Right cardiac atrium (tissue), 5 donors: ENCODE measurements at places on chromosomes 2 and 18.

DNA sequence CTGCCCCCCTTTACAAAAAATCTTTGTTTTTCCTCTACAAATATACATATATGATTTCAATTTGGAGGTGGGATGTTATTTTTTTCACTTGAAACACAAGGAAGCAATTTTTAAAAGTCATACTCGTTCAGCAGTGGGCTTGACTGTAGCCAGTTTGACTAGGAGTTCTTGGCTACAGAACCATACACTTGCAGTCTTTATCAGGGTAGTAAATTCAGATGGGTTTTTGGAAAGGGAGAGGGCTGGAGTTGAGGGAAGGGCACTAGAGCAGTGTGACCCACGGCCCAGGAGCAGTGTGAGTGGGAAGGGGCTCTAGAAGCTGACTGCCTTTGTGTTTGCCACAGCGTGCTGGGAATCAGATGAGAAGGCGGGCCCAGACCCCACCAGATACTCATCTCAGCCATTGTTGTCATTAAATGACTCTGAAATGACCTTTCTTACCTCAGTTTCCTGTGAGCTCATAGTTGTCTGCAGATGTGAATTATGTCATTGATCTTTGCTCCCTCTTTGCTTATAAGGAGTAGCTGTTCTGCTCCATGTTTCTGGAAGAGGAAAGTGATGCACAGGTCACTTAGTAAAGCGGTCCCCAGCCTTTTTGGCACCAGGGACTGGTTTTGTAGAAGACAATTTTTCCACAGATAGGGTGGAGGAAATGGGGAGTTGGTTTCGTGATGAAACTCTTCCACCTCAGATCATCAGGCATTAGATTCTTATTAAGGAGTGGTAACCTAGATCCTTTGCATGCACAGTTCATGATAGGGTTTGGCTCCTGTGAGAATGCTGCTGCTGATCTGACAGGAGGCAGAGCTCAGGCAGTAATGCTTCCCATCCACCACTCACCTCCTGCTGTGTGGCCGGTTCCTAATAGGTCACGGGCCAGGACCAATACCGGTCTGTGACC lies 116.8 kb downstream of the SPTBN1 start:
- DNase-seq, result no peak

GRCh38 chr2:216081012-216081411 lies 597 bp downstream of the PECR start:
- DNase-seq, result no peak

- no peak for DNase-seq
Observed at GRCh38 chr2:37552339-37552738, 119.1 kb downstream of the CDC42EP3 start.

- DNase-seq, result no peak
Observed at GRCh38 chr2:111905990-111906735, 7.8 kb downstream of the MERTK start.

GRCh38 chr18:51107598-51108305 lies 77.7 kb downstream of the SMAD4 start:
- no peak for DNase-seq

- DNase-seq, result no peak
Observed at GRCh38 chr2:19140463-19141208, 217.8 kb downstream of the OSR1 start.

GRCh38 chr18:56323673-56324072 lies 314.7 kb downstream of the TXNL1 start:
- DNase-seq, result no peak

DNA sequence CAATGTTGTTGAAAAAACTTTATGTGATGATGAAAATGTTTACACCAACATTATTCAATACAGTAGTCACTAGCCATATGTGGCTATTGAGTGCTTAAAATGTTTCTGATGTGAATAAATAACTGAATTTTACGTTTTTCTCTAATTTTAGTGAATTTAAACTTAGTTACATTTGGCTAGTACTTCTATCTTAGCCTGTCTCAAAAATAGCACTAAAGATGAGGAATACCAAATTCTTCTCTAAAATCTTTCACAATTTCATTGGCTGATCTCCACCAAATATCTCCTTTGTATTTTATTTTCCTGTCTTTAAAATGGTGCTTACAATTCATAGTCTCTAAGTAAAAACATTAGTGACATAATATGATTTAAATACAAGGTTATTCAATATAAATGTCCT lies 83.7 kb upstream of the RND3 start:
- DNase-seq, result no peak

DNA sequence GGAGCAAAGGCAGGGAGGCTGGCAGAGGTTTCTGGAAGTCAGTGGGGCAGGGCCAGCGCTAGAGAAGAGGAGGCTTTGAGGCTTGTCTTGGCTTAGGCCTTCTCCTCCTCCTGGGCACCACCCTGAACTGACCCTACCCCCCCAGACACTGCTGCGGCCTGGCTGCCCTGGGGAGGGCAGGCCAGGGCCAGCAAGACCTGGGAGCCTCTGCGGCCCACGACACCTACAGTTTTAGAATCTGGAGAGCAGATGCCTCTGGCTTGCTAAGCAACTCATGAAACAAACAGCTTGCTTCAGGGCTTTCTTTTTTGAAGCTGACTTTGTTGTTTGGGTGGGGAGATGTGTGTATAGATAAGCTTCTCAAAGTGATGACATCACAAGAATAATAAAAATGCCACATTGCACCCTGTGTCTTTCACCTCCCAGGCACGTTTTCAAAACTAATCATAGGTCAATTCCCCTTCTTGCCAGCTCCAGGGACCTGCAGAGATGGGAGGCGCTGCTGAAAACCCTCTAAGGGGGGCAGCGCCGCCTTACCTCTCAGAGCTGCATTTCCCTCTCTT lies 46.2 kb upstream of the SMAD7 start:
- no peak for DNase-seq

DNA sequence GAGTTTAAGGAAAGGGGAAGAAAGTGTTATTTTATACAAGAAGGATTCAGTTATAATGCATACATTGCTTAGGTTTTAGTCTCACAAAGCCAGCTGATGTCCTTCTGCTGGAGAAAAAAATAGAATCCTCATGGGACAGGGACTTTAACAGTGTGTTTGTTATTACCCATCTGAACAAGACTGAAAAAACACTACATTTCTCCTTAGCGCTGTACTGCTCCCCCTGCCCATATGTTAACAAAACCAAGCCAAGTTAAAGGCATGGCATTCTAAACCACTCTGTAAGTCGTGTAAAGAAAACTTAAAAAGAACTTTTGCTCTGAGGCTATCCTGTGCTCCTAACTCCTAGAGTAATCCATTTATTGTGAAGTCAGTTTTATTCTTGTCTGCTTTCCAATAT lies 102.6 kb upstream of the NYAP2 start:
- DNase-seq, result no peak

DNA sequence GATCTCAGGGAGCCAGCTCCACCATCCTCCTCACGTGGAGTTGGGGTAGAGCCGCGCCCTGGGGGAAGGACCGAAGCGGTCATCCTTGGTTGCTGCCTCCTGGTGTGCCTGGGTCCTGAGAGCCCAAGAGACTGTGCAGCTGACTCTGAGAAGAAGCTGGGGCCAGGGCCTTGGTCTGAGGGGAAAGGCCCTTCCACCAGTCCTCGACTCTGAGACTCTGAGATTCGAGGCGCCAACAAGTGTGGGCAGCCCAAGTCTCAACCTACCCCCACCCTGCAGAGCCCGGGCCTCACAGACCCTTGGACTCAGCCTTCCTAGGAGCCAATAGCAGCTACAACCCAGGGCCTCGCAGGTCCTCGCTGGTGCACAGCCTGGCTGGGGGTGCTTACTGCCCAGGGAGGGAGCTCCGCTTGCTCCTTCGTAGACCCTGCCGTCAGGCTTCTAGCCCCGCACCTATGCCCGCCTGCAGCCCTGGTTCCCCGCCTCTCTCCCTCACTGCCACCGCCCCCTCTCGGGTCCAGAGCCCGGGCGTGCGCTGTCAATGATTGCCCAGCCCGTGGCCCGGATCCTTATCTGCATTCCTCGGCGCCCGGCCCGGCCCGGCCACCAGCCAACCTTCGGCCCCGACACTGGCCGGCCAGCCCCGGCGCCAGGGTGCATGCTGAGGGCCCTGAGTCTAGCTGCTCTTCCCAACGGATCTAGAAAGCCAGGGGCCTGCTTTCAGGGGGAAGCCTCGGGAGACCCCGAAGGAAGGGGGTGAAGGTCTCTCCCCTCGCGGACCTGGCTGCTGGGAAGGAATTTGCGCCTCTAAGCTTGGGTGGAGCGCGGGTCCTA lies 2.0 kb downstream of the IHH start:
- peak; percentile 49 for DNase-seq

DNA sequence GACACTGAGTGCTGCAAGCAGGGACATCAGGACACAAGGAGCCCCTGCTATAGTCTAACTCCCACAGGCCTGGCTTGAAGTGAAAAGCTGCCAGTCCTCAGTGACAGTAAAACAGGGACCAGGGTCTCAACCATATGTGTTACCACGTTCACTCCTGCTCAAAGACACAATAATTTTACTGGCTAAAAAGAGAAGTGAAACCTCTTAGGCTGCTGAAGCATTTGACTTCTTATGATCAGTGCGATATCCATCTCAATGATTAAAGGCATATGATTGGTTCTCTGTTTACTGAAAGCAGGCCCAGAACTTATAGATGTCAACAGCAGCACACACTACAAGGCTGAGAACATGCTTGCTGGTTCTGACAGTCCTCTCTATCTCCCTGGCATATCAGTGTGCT lies 129.8 kb upstream of the LMAN1 start:
- no peak for DNase-seq

DNA sequence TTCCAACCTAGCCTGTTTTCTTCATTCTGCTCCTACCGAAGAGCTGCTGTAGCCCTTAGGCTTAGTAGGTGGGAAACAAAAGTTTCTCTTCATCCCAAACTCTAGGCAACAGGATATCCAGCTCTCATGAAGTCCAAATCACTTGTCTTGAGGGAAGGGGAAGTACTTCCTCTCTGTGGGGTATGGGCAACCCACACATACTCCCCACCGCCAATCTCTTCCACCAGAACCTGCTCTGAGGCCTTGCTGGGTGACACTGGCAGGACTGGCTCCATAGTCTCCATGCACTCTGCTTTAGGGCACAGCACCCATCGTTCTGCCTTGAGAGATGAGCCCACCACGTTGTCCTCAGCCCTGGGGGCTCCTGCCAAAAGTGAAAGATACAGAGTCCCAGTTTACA lies 173.0 kb downstream of the NCK2 start:
- no peak for DNase-seq

GRCh38 chr2:122660786-122661634 lies 905.6 kb downstream of the TSN start:
- no peak for DNase-seq

GRCh38 chr2:14650066-14650465 lies 17.5 kb downstream of the LRATD1 start:
- no peak for DNase-seq

- DNase-seq, result no peak
Observed at GRCh38 chr2:230891509-230891908, 26.8 kb downstream of the ITM2C start.

DNA sequence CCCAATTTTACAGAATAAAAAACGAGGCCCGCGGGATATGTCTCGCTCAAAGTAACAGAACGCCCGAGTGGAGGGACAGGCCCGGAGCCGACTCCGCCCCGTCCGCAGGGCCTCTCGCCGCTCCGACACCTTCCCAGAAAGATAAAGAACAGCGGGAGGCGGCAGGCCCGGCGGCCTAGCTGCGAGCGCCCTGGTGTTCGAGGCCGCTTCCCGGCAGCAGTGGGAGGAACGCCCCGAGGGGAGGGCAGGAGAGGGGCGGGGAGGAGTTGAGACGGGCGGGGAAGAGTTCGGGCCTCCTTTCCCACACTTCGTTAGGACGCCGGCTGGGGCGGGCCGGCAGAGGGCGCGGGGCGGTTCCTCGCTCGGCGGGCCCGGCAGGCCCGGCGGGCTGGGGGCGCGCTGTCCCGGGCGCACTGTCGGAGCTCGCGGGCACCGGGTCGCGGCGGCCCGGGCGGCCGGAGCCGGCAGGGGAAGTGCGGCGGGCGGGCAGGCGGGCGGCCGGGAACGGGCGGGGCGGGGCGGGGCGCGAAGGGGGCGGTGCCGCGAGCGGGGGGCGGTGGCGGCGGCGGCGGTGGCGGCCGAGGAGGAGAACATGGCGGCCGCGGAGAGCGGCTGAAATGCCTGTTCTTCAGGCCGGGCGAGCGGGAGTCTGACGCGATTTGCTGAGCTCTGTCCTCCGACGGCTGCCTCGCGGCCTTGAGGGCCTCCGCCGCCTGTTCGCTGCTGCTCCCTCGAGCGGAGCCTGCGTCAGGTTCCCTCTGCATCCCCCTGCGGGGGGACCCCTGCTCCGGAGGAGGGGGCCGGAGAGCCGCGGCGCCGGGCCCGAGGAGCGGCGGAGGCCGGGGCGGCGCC lies at the start of gene NCOA1:
TSS of gene NCOA1 (plus strand) at position 565 of the 852 bp plus-strand sequence. CDS start 167,424 bp downstream, outside the sequence.
- peak; percentile 97 for DNase-seq

- no peak for DNase-seq
Observed at GRCh38 chr18:75107196-75107930, 101.6 kb downstream of the PTGR3 start.

GRCh38 chr2:190879474-190880377 lies 895 bp upstream of the GLS start:
- no peak for DNase-seq

DNA sequence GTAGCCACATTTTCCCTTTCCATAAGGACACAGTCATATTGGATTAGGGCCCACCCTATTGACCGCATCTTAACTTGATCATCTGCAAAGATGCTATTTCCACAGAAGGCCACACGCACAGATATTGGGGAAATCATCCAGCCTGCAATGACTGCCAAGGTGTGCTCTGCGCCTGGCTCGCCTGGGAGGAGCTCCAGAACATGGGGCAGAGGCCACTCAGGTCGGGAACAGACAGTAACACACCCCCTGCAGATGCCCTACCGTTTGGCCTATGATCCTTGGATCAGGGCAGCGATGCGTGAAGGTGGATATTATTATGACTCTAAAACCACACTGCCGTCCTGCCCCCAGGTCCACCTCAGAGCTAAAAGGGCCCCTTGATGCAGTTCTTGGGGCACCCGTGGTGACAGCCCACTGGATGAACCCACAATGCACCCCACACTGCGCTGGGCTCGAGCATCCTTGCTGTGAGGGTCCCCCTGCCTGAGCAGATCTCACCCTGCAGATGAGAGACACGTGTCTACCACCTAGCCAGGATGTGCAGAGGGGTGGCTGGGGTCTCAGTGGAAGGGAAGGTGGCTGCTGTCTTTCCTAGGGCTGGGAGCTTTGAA lies 72.9 kb upstream of the ZNF516 start:
- no peak for DNase-seq

DNA sequence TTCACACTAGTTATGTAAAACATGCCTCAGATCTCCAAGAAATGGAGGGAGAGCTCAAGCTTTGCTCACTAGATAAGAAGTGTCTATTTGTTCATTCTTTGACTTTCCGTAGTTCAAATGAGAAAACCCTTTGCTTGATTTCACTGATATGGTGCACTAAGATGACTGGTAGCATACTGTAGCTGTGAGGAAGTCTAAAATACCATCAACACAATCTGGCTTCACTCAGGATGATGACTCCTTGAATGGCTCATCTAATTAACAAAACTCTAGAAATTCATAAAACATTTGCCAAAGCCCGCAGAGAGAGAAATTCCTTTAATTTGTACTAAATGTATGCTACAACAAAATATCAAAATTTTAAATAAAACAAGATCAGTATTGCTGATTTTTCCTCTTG lies 152.8 kb upstream of the STK17B start:
- no peak for DNase-seq

GRCh38 chr2:186195696-186196095 lies 290.4 kb upstream of the ZC3H15 start:
- no peak for DNase-seq

GRCh38 chr2:162113776-162114168 lies 38.3 kb downstream of the GCG start:
- DNase-seq, result no peak
